ENCODE measurements at places on chromosomes 1 and 21.

- DNase-seq, result no peak
Measured at GRCh38 chr1:11704194-11704529, 12.7 kb downstream of the DRAXIN start.

GRCh38 chr1:38644092-38644491 is 215.5 kb downstream of the RRAGC start:
- DNase-seq, result no peak

- peak; percentile 79 for DNase-seq
Measured at GRCh38 chr1:153572569-153573015, 6.9 kb upstream of the S100A2 start.

DNA sequence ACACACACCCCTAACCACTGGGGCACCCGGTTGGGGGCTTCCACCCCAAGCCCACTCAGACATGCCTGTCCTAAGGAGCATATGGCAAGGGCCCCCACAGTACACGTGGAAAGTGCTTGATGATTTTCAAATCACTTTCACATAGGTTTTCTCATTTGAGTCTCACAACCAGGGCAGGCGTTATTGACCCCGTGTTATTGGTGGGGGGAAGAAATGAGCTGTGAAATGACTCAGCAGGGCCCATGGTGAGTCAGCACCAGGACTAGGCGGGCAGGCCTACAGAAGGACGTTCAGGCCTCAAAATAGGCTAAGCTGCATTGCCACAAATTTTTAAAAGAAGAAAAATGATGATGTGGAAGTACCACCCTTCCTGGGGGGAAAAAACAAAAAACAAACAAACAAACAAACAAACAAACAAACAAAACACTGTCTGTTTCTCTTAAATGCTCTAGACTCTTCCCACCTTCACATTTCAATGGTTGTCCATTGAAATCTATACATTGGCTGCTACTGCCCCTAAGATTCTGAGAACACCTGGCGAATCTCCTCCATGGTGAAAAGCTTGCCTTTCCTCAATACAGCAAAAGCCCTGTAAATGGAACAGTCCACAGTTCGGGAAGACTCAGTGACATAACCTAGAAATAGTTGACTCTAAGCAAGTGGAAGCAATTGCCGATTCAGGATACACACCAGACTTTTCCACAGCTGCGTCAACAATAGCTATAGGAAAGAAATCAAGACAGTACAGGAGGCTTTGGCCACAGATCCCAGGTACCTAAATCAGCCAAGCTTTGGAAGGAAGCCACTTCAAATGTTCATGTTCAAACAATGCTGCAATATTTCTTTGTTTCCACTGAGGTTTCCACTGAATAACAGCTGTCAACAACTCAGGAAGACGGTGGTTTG is 234.7 kb downstream of the TOMM20 start:
- DNase-seq, result no peak

DNA sequence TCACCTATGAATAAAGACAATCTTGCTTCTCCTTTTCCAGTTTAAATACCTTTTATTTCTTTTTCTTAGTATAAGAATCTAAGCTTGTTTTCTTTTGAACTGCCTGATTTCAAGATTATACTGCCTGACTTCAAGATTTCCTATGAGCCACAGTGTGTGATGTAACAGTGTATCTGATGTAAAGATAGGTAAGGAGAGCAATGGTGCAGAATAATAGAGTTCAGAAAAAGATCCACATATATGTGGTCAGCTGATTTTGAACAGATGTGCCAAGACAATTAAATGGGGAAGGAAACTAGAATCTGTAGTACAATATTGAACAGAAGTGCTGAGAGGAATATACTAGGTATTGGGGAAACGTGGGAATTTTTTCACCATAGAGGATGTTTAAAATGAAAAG is 21.0 kb downstream of the EXO1 start:
- DNase-seq, result no peak

DNA sequence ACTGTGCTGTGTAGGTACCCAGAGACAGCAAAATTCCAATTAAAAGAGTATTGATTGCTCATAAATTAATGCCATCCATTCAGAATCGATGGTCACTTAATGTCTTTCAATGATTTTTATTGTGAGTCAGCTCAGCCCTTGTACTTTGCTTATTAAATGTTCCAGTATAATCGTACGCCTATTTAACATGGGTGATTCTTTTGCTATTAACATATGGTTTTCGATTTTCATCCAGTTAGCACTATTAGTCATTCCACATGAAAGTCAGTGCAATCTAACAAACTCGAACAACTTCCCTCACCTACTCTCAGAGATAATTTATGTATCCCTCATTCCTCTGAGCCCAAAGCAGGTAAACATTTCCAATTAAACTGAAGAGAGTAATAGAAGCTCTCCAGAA is 109.6 kb upstream of the APP start:
- DNase-seq, result no peak

DNA sequence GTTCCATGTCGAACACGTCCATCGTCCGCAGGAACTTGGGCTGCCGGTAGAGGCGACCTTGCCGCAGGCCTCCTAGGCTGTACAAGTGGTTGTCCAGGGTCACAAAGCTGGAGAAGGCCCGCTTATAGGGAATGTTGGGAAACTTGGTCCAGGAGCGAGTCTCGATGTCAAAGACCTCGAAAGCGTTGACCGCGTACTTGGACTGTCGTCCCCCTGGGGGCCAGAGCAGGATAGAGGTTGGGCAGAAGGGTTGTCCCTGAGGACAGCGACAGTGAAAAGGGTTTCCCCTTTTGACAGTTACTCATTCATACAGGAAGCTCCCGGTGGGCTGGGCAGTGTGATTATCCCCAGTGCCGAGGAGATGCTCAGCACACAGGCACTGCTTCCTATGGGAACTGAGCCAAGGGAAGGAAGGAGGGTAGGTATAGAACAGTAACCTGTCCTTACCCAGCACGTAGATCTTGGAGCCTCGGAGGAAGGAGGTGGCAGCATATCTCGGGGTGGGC is 17.5 kb downstream of the KLHDC8A start:
- no peak for DNase-seq

DNA sequence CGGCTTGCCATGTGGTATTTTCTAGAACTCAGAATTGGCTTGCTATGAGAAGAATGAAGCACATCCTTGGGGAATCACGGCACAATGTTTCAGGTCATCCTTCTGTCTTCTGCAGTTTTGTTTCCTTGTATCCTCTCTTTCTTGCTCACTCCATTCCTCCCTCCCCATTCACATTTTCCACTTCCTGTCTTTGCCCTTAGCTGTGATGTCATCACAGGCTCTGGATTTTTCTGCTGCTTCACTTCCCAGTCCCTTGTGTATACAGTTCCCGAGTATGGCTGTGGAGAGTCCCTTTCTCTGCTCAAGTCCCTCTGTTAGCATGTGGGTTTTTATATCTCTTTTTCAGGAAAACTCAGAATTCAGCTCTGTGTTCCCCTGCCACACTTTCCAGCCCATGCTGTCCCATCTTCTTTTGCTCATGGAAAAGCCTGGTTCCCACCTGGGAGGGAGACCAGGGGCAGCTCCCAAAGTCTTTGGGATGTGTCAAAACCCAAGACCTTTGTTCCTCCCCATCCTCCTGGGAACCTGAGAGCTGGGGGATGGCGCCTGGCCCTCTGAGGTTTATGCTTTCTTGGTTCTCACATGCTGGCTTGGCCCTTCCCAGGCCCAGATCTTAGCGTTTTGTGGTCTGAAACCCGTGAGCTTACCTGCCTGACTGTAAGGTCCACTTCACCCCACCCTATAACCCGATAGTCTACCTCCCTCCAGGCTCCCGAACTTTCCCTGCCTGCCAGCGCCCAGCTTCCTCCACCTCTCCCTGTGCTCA is 4.8 kb upstream of the RGS16 start:
- no peak for DNase-seq

- no peak for DNase-seq
Measured at GRCh38 chr1:210239349-210240111, 6.9 kb downstream of the SERTAD4 start.

DNA sequence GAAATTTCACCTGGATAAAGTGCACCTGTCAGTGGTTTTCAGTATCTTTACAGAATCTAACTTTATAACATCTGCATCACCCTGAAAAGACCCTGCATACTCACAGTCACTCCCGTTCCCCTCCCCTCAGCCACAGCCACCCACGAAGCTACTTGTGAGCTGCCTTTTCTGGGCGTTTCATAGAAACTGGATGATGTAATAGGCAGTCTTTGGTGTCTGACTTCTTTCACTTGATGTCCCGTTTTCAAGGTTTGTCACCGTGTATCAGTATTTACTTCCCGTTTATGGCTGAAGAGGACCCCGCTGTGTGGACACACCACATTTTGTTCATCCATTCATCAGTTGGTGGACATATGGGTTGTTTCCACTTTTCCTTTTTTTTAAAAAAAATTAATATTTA is 47.8 kb upstream of the LRRC3 start:
- no peak for DNase-seq

DNA sequence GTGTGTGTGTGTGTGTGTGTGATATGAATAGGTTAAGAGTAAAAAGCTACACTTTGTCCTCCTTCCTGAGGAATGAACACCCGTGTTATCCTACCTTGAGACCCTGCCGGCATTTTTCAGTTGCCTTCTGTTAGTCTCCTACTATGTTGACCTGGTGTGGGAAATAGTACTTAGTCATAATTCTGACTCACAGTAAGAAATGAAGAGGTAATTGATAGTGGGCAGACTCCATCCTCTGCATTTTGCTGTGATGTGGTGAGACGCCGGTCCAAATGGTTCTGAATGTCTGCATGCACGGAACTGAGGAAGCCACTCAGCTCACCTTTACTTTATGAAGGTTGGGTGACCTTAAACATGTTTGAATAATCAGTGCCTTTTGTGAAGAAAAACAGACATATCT is 12.6 kb downstream of the CD101 start:
- no peak for DNase-seq

DNA sequence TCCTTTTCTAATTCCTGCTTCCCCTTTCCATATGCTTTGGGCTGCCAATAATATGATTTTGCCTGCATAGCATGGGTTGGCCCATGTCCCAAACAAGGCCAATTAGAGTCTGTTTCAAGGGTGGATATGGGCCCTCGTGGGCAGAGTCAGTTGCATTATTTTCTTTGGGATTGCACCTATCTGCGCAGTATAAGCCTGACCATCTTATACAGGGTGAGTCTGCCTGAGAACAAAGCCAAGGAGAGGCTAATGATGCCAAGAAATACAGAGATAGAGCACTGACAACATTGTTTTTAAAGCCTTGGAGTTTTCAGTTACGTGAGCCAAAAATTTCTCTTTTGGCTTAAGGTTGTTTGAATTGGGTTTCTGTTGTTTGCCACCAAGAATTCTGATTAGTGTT is 18.6 kb downstream of the OVAAL start:
- no peak for DNase-seq

GRCh38 chr1:47814612-47815395 is 182.4 kb downstream of the TRABD2B start:
- DNase-seq, result peak; percentile 3

DNA sequence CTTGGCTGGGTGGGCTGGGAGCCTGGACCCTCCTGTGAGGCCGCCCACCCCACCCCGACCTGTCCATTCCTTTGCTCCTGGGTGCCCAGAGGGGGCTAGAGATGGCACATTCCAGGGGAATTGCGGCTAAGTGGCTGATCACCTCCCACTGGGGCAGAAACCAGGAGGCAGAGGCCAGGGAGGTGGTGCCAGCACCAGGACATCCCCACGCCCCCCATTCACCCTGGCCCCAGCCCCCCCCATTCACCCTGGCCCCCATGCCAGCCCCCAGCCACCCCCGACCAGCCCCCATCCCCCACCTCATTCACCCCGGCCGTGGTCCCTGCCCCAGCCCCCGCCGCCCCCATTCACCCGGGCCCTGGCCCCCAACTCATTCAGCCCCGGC is 6.2 kb downstream of the C1QTNF12 start:
- DNase-seq, result no peak

GRCh38 chr1:14682941-14683621 is 84.6 kb downstream of the KAZN start:
- DNase-seq, result no peak

DNA sequence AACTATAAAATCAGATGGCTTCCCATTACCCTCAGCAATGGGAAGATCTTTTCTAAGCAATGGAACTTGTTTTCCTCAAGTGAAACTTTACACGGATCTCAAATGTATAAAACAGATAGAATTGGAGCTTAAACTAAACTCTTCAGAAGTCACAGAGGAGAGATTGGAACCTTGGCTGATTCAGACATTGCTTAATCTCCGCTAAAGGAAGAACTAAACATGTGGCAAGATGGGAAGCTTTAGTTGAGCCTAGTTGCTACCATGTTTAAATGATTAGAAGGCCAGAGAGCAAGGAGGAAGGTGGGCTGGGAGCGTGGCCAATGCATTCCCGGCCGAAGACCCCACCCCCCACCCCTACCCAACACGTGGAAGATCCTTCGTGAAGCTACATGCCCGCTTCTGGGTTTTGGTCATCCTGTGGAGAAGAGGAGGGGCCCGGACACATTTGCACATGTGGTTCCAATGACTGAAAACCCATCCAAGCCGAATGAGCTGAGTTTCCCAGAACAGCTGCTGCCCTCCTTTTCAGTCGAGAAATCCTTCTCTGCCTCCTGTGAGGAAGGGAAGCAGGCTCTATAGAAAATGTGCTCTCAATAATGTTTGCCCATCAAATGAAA is 164.3 kb downstream of the MIS18A start:
- DNase-seq, result no peak

- DNase-seq, result no peak
Measured at GRCh38 chr1:178151831-178152230, 57.9 kb downstream of the RASAL2 start.

- no peak for DNase-seq
Measured at GRCh38 chr21:45295576-45296365, 8.1 kb upstream of the POFUT2 start.

DNA sequence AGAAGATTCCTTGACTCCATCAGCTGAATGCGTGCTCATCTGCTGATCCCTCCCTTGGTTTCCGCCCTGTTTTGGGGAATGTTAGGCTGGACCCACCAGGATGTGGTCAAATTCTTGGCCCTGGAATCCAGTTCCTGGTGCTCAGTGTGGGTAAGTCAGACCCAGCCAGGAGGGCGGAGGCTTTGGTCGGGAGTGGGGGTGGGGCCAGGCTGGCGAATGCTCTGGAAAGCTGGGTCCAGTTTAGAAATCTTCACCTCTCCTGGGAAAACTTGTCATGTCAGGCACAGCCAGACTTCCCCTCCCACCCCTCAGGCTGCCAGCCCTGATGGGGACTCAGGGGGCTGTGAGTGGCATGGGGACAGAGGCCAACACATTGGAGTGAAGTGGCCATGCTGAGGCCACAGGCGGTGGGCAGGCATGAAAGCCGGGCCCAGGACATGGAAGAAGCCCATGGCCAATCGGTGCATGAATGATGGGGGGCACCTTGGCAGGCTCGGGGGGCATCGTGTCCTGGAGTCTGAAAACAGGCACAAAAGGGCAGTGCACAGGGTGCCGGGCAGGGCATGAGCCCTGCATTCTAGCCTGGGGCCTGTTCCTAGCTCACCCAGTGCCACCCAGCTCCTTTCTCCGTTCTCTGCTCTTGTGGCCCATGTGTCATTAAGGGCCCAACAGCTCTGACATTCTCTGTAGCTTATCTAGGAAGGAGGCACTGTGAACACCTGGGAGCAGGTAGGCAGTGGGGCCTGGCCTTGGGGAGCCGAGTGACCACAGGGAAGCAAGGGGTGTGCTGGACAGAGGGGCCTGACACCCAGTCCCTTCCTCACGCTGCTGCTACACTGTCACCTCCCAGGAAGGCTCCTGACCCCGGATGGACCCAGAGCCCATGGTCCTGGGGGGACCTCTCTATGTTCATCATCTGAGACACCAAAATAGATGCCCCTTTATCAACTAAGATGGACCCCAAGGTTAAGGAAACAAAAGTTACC is 14.6 kb upstream of the PADI1 start:
- DNase-seq, result no peak

- no peak for DNase-seq
Measured at GRCh38 chr21:28944296-28944695, 48.4 kb downstream of the LTN1 start.

GRCh38 chr21:45739218-45740087 is 95.9 kb downstream of the PCBP3 start:
- no peak for DNase-seq

GRCh38 chr1:22398656-22399420 is 52.8 kb upstream of the ZBTB40 start:
- no peak for DNase-seq
